ENCODE measurements at places on chromosomes 12 and 14. TPM values are rescaled to one million over a fixed set of nuclear protein-coding genes. Genes with fewer than 3 reads are reported as not detected.

GPRC5A gene
- total RNA-seq = 25.7 TPM

SLC7A8 gene
- total RNA-seq = 0.75 TPM

TSPAN8 gene
- total RNA-seq = not detected

SRRM4 gene
- total RNA-seq = not detected

SMOC1 gene
- 2.0 TPM for total RNA-seq

KIF26A gene
- 4.5 TPM for total RNA-seq

CPNE6 gene
- total RNA-seq = not detected

ACSS3 gene
- 5.6 TPM for total RNA-seq

CD27 gene
- total RNA-seq = not detected

TNS2 gene
- 107 TPM for total RNA-seq

OTX2 gene
- not detected for total RNA-seq

DNA sequence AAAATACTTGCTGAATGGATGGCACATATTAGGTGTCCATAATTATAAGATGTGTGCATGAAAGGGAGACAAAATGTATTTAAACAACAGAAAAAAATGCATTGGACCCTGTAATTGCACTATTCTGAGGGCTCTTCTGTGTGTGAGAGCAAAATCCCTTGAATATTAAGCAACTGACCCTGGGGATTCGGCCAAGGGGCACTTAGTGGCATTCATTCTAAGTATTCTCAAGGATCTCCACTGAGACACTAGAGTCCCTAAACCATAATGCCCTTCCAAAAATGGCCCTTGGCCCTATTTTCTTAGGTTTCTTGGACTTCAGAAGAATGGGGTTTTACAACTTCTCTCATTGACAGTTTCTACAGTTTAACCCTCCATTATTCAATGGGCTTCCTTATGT is 388.6 kb downstream of the GLT1D1 start:
- no peaks in the 10 kb centered on the region for H3K27me3 ChIP-seq
- H3K27ac ChIP-seq = no peak overlapping the region
- DNase-seq = no peak
- H3K4me1 ChIP-seq = no peaks in the 10 kb centered on the region
- peaks cover 7% of the 10 kb centered on the region for H3K36me3 ChIP-seq
- H3K4me3 ChIP-seq = no peak overlapping the region

DNA sequence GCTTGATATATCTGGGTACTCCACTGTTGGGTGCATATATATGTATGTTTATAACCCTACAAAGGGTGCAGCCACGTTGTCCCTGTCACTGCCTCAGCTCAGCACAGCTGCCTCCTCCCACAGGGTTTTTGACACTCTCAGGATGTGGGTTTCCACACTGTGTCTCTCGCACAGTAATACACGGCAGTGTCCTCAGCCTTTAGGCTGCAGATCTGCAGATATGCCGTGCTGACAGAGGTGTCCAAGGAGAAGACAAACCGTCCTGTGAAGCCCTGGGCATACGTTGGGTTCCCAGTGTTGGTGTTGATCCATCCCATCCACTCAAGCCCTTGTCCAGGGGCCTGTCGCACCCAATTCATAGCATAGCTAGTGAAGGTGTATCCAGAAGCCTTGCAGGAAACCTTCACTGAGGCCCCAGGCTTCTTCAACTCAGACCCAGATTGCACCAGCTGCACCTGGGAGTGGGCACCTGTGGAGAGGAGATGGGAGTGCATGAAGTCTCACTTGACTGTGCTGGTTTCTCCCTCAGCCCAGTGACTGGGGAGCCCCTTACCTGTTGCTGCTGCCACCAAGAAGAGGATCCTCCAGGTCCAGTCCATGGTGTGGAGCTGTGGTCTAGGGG is 498.7 kb downstream of the TMEM121 start:
- no peaks in the 10 kb centered on the region for H3K27me3 ChIP-seq
- H3K4me3 ChIP-seq = no peak overlapping the region

- H3K4me3 ChIP-seq = no peak overlapping the region
- no peaks in the 10 kb centered on the region for H3K27me3 ChIP-seq
- H3K36me3 ChIP-seq = peaks cover 35% of the 10 kb centered on the region
- no peak for DNase-seq
- peaks cover 17% of the 10 kb centered on the region for H3K4me1 ChIP-seq
Observed at GRCh38 chr12:104121001-104121400, 17.0 kb downstream of the NFYB start.

DNA sequence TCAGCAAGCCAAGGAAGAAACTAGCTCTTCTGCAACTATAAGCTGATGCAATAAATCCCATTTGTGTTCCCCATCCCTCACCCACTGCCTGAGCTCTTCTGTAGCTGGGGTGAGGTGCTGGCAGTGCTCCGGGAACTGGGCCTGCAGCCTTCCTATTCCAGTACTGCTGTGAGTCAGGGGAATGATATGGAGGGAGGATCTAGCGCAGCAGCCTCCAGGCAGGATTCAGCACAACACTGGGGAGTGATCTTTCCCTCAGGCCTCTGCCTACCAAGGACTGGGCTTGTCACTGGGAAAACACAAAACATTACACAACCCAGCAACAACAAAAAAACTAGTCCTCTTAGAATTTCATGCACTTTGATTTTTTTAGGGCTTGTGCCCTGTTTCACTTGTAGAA is 58.7 kb downstream of the ST8SIA1 start:
- DNase-seq = peak; percentile 91
- H3K27ac ChIP-seq = peak overlapping the region; percentile 91
- H3K4me1 ChIP-seq = peaks cover 49% of the 10 kb centered on the region
- H3K4me3 ChIP-seq = no peak overlapping the region
- peaks cover 4% of the 10 kb centered on the region for H3K36me3 ChIP-seq
- no peaks in the 10 kb centered on the region for H3K27me3 ChIP-seq

DNA sequence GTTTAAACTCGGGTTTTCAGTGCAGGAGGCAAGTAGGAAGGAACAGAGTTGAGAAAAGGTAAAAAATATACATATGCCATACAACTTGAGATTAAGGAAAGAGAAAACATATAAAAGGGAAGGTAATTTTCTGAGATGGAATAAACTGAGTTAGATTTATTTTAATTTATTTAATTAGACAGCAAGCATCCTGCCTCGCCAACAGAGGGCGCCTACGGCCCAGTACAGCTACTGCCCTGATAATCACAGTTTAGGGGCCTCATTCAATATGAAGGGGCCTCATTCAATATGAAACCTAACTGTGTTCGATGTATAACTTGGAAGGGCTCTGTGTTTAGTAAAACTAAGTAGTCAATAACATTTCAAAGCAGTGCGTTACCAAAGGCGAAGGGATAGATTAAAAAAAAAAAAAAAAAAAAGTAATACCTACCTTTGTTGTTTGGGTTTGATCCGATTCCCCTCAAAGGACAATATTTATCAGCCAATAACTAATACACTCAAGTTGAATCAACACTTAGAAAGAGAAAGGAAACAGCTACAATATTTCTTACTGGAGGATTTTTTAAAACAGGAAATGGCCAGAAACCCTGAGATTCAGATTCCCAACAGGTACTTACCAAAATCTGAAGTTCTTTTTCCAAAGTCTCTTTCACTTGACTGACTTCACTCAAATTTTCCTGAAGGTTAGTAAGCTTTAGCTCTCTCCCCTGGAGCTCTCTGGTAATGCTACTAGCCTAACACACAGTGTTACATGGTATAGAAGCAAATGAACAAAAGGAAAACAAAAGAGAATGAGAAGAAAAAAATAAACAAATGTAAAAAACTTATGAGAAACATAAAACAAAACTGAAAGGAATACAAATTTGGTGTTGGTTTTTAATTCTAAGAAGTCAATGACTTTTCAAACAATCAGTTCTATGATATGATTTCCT is 70.0 kb upstream of the VPS33A start:
- peak; percentile 19 for DNase-seq
- no peak overlapping the region for H3K4me3 ChIP-seq
- no peaks in the 10 kb centered on the region for H3K27me3 ChIP-seq
- H3K4me1 ChIP-seq = no peaks in the 10 kb centered on the region

GRCh38 chr12:100927826-100928225 is 133.2 kb downstream of the ANO4 start:
- DNase-seq = no peak
- H3K27me3 ChIP-seq = no peaks in the 10 kb centered on the region
- H3K4me3 ChIP-seq = no peak overlapping the region
- no peaks in the 10 kb centered on the region for H3K36me3 ChIP-seq

- H3K27ac ChIP-seq = peak overlapping the region; percentile 62
- no peak for DNase-seq
- no peaks in the 10 kb centered on the region for H3K27me3 ChIP-seq
- peaks cover 57% of the 10 kb centered on the region for H3K4me1 ChIP-seq
Observed at GRCh38 chr14:49895480-49895879, 2.6 kb downstream of the ARF6 start.

DNA sequence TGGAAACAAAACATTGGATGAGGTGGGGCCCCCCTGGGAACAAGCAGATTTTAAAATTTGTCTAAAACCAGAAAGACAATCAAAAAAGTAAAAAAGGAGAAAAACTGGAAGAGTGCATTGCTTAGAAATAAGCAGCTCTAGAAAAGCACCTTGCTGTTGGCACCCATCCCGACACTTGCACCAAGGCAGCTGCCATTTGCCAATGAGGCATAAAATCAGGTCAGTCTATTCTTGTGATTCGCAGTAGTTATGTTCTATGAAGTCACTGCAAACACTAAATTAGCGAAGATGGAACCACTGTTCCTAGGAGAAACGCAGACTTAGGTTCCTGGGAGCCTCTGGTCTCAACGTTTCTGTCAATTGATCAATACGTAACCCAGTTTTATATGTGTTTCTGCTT is 16.2 kb downstream of the VPS33A start:
- DNase-seq = no peak
- no peaks in the 10 kb centered on the region for H3K27me3 ChIP-seq
- H3K4me1 ChIP-seq = no peaks in the 10 kb centered on the region
- peaks cover 25% of the 10 kb centered on the region for H3K36me3 ChIP-seq

DNA sequence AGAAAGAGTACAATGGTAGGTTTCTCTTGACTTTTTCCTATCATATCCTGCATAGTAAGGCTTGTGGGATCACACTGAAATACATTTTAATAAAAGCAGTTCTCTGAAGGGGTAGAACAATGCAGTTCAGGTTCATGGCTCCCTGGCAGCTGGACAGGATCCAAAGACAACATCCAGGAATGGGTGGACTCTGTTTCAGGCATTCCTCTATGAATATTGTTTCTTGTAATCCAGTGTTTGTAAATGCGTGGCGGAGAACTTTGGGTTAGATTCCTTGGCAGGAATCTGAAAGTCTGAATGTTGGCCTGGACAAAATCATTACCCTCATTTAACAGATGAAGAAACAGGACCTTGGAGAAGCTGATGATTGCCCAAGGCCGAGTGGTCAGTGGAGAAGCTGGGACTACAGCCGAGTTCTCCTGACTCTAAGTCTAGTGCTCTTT is 43.5 kb downstream of the SYNE2 start:
- H3K27me3 ChIP-seq = no peaks in the 10 kb centered on the region
- DNase-seq = no peak
- H3K4me1 ChIP-seq = peaks cover 77% of the 10 kb centered on the region
- H3K27ac ChIP-seq = peak overlapping the region; percentile 93
- peak overlapping the region; percentile 30 for H3K4me3 ChIP-seq

GRCh38 chr12:130714091-130714590 is 2.0 kb downstream of the RIMBP2 start:
- peaks cover 15% of the 10 kb centered on the region for H3K4me1 ChIP-seq
- H3K4me3 ChIP-seq = no peak overlapping the region
- H3K27me3 ChIP-seq = peaks cover 35% of the 10 kb centered on the region
- no peak overlapping the region for H3K27ac ChIP-seq
- DNase-seq = no peak

DNA sequence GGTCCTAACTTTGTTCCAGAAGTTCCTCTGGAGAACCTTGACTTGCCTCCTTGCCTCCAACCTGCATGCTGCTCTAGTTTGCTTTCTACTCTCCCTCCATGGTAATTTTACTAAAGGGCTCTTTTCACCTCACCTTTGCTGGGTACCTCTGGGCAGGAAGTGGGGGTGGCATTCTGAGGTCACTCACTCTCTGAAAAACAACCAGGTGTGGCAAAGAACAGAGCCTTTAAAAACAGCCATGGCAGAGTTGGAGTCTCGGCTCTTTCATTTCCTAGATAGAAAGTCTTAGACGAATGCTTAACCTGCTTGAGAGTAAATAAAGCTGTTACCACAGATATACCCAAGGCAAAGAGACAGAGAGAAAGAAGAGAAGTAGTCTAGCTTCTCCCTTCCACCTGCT is 827.9 kb downstream of the BCL11B start:
- H3K4me1 ChIP-seq = no peaks in the 10 kb centered on the region
- no peak overlapping the region for H3K4me3 ChIP-seq
- H3K27ac ChIP-seq = no peak overlapping the region
- no peaks in the 10 kb centered on the region for H3K27me3 ChIP-seq
- no peaks in the 10 kb centered on the region for H3K36me3 ChIP-seq
- DNase-seq = no peak

GRCh38 chr12:65121049-65121955 is at the start of gene WIF1:
TSS of gene WIF1 (minus strand) at chr12:65121305. CDS start at chr12:65121191, 114 bp downstream.
- peaks cover 7% of the 10 kb centered on the region for H3K4me1 ChIP-seq
- peak within 1 kb of the TSS; percentile 10 for H3K4me3 ChIP-seq

- H3K27me3 ChIP-seq = peaks cover 2% of the 10 kb centered on the region
- DNase-seq = no peak
- H3K36me3 ChIP-seq = peaks cover 3% of the 10 kb centered on the region
- peak overlapping the region; percentile 88 for H3K27ac ChIP-seq
- peaks cover 29% of the 10 kb centered on the region for H3K4me1 ChIP-seq
Observed at GRCh38 chr12:13223941-13224340, 27.4 kb downstream of the EMP1 start.

GRCh38 chr12:63307849-63308248 is 156.8 kb upstream of the AVPR1A start:
- peak overlapping the region; percentile 87 for H3K27ac ChIP-seq
- no peak for DNase-seq
- H3K4me3 ChIP-seq = no peak overlapping the region
- no peaks in the 10 kb centered on the region for H3K36me3 ChIP-seq
- no peaks in the 10 kb centered on the region for H3K27me3 ChIP-seq

- H3K27me3 ChIP-seq = peaks cover 2% of the 10 kb centered on the region
- no peak within 1 kb of the TSS for H3K27ac ChIP-seq
Observed at GRCh38 chr12:92702754-92703679, at the start of gene PLEKHG7. TSS of gene PLEKHG7 (plus strand) at chr12:92702989. CDS start at chr12:92706632, 3,643 bp downstream.

Measured in osteocyte (in vitro differentiated cells).